GM10248 (cell line): ENCODE measurements at places on chromosomes 16 and 17.

GRCh38 chr16:78664811-78665772 lies 565.6 kb downstream of the WWOX start:
- DNase-seq, result no peak

- no peak for DNase-seq
These were observed 56.0 kb upstream of the DOC2B start for GRCh38 chr17:237406-237955.

GRCh38 chr17:69424287-69425041 lies 10.0 kb downstream of the MAP2K6 start:
- DNase-seq, result no peak

DNA sequence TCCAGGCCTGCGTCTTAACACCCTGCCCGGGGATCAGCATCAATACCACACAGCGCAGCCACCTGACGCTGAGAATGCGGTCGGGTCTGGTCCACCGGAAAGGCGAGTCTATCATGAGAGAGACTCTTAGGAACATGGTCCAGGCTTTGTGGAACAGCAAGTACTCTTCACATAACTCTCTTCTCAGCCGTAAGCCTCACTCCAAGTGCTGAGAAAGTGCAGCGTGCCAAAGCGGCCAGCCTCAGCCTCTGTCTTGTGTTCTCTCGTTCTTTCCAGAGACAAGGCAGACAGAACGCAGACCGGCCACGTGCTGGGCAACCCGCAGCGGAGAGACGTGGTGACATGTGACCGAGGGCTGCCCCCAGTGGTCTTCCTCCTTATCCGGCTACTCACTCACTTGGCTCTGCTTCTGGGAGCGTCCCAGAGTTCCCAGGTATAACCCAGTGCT lies 34.4 kb upstream of the ENDOV start:
- no peak for DNase-seq

GRCh38 chr17:65774787-65775186 lies 213.3 kb upstream of the AXIN2 start:
- DNase-seq, result no peak

- DNase-seq, result no peak
These were observed 646 bp downstream of the KIF22 start for GRCh38 chr16:29790949-29791844.
